PC-3 (cell line): ENCODE measurements at places on chromosomes 1 and 21. TPM values are rescaled to one million over a fixed set of nuclear protein-coding genes. Genes with fewer than 3 reads are reported as not detected.

DNA sequence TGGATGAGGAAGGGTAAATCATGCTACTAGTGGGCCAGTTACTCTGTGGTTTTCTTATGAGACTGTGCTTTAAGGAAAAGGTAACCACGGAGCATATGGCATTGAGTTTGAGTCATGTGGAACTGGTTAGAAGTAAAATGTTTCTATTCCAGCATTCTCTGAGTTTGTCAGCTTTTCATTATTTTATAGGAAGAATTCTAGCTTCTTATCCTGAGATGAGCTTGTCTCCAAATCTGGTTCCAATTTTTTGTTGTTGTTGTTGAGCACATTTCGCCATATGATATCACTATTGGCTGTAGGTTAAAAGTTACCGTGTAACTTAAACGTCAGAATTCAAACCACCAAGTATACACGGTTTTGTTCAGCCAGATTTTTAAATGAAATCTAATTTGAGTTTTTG, 69.9 kb downstream of the ATF6 start:
- DNase-seq = no peak

GRCh38 chr1:205934788-205935187, 8.5 kb downstream of the SLC26A9 start:
- peak; percentile 71 for DNase-seq

- no peak for DNase-seq
These were observed 53.9 kb downstream of the DUSP10 start for GRCh38 chr1:221687836-221688487.

DNA sequence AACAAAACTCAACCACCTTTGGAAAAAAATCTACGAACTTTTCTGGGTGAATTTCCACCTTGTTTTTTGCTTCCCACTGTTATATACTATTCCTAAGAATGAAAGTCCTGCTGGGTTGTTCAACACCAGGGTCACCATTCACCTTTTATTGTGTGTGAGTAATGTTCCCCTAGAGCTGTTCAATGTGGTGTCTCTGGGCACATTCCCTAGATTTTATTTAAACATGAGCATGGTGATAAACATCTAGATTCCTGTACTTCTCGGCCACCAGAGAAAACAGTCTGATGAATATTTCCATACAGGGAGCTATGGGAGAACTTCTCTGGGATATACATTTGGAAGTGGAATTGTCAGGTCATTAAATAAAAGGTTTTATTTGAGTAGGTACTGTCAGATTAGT, 13.0 kb downstream of the FMN2 start:
- peak; percentile 74 for DNase-seq

The BGLAP gene
- 0.35 and 2.5 TPM in 2 replicates for total RNA-seq
